ENCODE measurements at places on chromosomes 7 and 10. TPM values are rescaled to one million over a fixed set of nuclear protein-coding genes. Genes with fewer than 3 reads are reported as not detected.

The ITGB8 gene
- 4.9 TPM for total RNA-seq

The SPDYE5 gene
- total RNA-seq, result not detected

The IL2RA gene
- 0.33 TPM for total RNA-seq

The HMX3 gene
- total RNA-seq, result 15.2 TPM

The KCP gene
- total RNA-seq, result 0.13 TPM

The ZNF33A gene
- 16.9 TPM for total RNA-seq

The VPS37D gene
- 4.4 TPM for total RNA-seq

The CISD1 gene
- total RNA-seq, result 64.1 TPM

The PLXDC2 gene
- 0.21 TPM for total RNA-seq

The SH2D4B gene
- total RNA-seq, result 0.10 TPM

The TACR2 gene
- total RNA-seq, result 0.21 TPM

All from Panc1 (cell line).